ENCODE measurements at places on chromosomes 3 and 15.

- no peak for DNase-seq
Measured at GRCh38 chr3:49255718-49256511, 21.1 kb downstream of the C3orf62 start.

DNA sequence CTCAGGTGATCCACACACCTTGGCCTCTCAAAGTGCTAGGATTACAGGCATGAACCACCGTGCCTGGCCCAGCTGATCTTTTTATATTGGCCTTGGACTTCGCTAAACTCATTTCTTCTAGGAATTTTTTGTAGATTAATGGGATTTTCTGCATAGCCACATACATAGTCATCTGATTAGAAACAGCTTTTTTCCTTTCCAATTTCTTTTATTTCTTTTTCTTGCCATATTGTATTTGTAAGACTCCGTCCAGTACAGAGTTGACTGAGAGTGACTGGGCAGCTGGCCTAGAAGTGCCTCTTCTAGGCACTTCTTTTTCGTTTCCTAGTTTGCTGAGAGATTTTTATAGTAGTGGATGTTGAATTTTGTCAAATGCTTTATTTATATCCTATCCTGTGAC is 37.4 kb downstream of the ARIH1 start:
- no peak for DNase-seq

DNA sequence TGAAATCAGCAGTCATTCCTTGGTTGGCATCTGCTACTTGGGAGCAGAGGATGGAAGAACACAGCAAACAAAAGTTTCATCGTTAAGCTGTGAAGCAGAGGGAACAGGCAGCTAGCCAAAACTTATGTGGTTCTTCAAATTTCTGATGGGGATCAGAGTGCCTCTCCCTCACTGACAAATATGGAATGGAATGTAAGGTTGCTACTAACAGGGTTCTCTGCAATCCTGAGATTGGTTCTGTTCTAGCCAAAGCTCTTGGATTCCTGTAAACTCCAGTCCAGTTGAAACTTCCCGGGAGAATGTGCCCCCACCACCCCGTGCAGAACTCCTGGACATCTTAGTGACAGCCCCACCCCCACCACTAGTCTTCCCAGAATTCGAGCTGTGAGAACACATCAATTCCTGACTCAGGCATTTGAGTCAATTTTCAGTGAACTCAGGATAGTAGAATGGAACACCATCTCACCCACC is 55.9 kb upstream of the PHLDB2 start:
- DNase-seq: no peak

- no peak for DNase-seq
Measured at GRCh38 chr3:144296808-144297207, 325.2 kb downstream of the DIPK2A start.

GRCh38 chr3:23840521-23840920 is 34.8 kb downstream of the UBE2E1 start:
- DNase-seq: no peak

Measured in stimulated activated naive B cell treated with anti-CD40 and anti-IgM and Interleukin-4, amounts not matched to agents 10 μg/mL and 1 μg/mL and 100 μg/mL, for 72 hours (primary cell).